ENCODE measurements at places on chromosomes 12 and 14. TPM values are rescaled to one million over a fixed set of nuclear protein-coding genes. Genes with fewer than 3 reads are reported as not detected.

Gene RIN3
- polyA plus RNA-seq: 51.2 TPM

Gene PHLDA1
- 0.20 TPM for polyA plus RNA-seq

Gene KDM2B
- polyA plus RNA-seq: 22.5 TPM

Gene NUDT4
- polyA plus RNA-seq: 56.4 TPM

Gene TMTC1
- polyA plus RNA-seq: not detected

Gene KRT75
- not detected for polyA plus RNA-seq

Gene CCDC175
- polyA plus RNA-seq: not detected
